Foreskin fibroblast (primary cell): ENCODE measurements at places on chromosomes 12 and 14.

GRCh38 chr12:57340104-57340503 is 89.1 kb upstream of the STAC3 start:
- peak; percentile 46 for DNase-seq

- DNase-seq, result no peak
Measured at GRCh38 chr14:92108345-92109254, 2.2 kb upstream of the ATXN3 start.

DNA sequence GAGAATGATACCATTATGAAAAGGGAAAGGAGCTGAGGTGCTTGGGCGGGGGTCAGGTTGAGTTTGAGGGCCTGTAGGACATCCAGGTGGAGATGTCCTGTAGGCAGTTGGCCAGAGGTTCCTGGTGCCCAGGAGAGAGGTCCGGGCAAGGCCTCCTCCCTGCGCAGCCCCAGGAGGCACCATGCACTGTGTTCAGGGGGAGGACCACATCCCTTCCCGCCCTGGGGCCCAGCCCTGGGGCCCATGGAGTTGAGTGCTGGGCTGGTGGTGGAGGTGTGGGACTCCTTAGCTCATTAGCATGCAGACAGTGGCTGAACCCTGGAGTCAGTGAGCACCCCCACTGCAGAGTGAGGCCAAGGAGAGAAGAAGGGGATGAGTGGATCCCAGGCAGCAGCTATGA is 5.7 kb upstream of the FAIM2 start:
- DNase-seq, result no peak

DNA sequence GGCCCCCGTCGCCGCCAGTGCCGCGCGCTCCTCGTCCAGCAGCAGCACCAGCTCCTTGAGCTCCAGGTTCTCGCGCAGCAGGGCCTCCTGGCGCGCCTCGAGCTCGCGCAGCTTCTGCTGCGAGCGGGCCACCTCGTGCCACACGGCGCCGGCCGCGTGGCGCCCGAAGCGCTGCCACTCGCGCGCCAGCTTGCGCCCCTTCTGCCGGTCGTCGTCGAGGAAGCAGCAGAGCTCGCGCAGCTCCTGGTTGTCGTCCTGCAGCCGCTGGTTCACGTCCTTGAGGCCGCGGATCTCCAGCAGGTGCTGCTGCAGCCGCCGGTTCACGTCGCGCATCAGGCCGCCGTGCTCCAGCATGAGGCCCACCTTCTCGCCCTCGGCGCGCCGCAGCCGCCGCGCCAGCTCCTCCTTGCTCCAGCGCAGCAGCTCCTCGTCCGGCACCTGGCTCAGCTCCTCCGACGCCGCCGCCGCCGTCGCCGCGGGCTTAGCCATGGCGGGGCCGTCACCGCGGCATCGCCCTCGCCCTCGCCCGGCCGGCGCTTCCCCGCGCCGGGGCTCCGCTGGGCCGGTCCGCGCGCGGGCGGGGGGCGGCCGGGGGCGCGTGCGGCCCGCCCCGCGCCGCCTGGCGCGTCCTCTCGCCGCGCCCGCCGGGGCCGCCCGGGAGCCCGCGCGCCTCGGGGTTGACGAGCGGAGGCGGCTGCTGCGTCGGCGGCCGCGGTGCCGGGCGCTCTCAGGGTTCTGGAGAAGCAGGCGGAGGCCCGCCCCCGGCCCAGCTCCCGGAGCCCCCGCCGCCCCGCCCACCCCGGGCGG is at the start of gene CCDC85C:
Gene CCDC85C (minus strand): TSS at position 737 of the 807 bp plus-strand sequence. CDS start 248 bp downstream, at position 489.
- DNase-seq, result no peak

DNA sequence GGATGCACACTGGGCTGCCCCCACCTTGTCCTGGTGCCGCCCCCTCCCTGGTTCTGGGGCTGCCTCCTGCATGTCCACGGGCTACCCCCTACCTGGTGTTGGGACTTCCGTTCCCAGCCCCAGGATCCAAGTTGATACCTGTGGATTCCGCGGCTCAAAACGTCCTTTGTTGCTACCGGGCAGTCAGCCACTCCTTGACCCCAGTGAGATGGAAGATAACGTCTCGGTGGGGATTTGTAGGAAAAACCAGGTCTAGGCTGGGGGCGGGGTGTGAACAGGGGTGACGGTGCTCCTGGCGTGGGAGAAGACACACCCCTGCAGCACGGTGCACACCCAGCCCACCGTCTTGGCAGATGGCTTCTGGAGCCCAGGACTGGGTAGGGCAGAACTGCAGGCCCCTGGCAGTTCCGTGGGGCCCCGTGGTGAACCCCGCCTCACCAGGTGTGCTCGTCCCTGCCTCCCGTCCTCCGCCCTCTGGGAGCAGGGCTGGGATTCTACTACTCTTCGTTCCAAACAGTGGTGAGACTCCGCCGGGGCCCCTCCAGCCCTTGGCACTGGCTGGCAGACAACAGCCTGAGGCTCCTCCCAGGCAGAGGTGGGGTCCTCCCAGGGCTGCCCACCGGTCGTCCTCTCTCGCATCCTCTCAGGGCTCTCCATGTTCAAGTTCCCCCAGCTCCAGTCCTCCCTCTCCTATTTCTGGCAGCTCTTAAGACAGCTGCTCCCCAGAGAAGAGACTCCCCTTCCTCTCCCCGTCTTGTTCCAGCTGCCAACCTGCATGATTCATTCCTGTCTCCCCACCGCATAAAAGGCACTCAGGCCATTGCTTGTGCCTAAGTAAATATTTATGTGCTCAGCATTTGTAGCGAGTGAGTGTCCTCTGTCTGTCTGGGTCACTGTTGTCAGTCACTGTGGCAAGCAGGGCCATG is 75.5 kb downstream of the FBXL14 start:
- DNase-seq, result peak; percentile 77

GRCh38 chr12:65742018-65743010 is 82.0 kb upstream of the HMGA2 start:
- peak; percentile 67 for DNase-seq

- no peak for DNase-seq
Measured at GRCh38 chr14:67766035-67766680, 50.2 kb downstream of the ZFYVE26 start.

DNA sequence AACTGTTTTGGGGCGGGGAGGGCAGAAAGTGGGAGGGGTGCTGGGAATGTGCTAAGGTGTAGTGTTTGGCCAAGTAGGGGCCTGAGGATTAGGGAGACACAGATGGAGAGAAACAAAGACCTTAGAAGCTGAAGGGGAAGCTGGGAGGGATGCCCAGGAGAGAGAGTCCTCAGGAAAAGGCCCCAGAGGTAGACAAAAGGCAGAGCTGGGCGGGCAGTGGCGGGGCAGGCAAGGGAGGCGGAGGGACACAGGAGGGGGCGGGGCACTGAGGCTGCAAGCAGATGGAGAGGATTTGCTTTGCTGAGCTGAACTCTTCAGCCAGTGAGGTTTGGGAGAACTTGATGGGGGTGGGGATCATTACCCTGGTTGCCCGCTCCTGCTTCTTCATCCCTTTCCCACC is 2.8 kb downstream of the PTMS start:
- DNase-seq, result peak; percentile 84

- DNase-seq, result no peak
Measured at GRCh38 chr12:31019561-31019960, 54.1 kb upstream of the DDX11 start.

DNA sequence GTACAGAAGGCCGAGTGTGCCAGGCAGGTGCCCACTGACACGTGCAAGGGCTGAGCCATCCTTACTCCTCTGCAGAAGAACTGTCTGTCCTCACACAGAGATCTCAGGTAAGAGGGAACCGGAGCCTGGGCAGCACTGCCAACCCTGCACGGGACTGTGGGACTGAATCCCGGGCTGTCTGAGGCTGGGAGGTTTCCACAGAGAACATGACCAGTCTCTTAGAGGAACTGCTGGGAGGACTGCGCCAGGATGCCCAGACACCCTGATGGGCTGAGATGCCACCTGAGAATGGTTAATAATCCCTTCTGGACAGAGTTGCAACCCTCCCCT is 302.9 kb upstream of the SFSWAP start:
- DNase-seq, result no peak

DNA sequence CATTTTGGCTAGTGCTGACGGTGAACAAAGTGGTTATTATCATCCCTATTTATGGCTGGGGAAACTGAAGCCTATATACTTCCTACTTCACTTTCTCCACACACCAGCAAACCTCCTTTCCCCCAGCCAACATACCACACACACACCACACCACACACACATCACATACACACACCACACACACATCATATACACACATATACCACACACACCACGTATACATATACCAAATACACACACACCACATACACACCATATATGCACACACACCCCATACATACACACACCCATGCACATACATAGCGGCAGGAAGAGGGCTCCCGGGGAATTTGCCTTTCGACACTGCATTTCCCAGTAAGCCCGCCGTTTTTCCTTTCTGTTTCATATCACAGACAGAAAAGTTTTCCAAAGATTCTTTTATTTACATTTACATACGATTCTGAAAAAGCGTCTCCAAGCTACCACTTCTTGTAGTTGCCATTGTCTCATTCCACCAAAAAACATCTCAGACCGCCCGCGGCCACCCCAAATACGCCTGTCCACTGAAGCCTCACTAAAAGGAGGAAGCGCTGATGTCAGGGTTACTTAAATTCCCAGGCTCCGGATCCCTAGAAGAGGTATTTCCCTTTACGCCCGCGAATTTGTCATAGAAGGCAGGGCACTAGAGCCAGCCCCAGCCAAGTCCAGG is 823 bp upstream of the RAB5B start:
- no peak for DNase-seq

DNA sequence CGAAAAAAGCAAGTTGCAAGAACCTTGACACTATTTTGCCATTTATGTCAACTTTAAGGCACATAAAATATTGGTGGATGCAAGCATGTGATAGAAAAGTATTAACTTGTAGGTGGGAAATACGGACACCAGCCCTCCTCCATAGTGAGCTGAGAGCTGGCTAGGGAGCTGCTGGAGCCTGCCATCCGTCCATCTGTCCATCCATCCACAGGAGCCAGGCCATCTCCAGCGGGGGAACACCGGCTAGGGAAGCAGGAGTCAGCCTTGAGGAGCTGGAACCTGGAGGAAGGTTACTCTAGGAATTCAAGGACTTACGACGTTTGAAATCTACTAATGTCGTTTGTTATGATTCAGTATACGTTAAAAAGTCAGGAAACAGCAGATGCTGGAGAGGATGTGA is 120.7 kb upstream of the C14orf180 start:
- no peak for DNase-seq

GRCh38 chr12:105742567-105742874 is 396.2 kb downstream of the NUAK1 start:
- no peak for DNase-seq

GRCh38 chr12:94186278-94187241 is 38.2 kb downstream of the PLXNC1 start:
- DNase-seq, result peak; percentile 69

- DNase-seq, result peak; percentile 9
Measured at GRCh38 chr14:85915711-85916110, 385.8 kb downstream of the FLRT2 start.

- DNase-seq, result peak; percentile 67
Measured at GRCh38 chr12:51721282-51721940, 127.1 kb downstream of the FIGNL2 start.

DNA sequence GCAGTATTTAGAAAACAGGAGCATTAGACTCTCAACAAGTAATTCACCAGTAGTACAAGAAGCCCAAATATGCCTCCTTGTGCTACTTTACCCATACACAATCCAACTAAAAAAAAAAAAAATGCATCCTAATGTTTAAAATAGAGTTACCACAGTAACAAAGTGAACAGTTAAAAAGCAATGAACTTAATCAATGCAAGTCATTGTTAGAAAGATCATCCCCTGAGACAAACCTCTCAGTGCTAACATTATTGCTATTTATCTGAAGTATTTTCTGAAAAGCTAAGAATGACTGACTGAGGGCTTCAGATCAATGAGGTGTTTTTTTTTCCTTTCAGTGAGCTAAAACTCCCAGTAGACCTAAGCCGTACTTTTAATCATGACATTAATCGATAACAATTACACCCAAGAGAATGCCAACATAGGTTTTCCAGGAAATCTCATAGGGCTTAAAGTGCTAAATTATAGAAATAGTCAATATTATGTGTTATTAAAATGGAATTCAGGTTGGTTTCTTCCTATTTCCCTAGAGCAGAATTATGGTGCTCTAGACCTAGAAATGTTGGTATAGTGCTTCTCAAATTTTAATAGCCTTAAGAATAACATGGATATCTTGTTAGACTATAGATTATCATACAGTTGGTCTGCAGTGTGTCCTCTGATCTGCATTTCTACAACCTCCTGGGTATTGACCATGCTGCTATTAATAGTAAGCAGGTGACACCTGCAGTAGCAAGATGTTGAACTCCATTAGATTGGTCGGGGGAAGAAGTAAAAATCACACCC is 123.0 kb downstream of the PRKD1 start:
- DNase-seq, result no peak

DNA sequence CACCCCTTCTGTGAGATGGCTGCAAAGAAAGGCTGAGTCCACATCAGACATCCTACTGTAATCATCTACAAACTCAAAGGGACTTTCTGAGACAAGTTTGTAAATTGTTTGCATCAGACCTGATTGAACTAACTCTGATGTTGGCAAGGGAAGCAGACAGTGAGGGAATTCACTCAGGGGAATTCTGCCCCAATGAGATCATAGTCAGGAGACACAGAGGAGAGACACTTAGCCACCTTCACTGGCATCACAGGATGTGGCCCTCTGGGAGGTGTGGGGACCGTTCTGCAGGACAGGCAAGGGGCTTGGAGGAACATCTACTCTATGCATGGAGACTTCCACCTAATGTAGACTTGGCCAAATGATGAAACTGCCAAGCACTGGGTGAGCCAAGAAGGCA is 70.7 kb upstream of the DDX11 start:
- DNase-seq, result no peak

DNA sequence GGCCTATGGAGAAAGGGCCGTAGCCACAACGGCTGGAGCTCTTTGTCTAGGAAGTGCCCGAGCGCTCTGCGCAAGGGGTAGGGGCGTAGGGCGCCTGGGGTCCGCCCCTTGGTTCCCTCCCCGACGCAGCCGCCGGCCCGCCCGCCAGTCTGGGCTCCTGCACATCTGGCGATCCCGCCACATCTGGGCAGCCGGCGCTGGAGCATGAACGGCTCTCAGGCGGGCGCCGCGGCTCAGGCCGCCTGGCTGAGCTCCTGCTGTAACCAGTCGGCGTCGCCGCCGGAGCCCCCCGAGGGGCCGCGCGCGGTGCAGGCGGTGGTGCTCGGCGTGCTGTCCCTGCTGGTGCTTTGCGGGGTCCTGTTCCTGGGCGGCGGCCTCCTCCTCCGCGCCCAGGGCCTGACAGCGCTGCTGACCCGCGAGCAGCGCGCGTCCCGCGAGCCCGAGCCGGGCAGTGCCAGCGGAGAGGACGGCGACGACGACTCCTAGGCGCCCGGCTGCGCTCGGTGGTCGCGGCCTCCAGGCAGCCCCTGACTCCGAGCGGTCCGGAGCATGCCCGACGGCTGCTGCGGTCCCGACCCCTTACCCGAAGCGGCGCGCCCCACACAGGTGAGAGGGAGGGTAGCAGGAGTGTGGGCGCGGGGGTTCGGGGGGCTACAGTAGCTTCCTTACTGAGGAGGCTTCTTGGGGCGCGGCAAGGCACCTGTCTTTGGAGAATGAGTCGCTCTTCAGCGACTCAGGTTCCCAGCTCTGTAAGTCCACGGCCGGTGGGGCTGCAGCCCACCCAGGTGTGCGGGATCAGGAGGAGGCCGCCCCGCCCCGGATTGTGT is at the start of gene SMIM41:
Gene SMIM41 (plus strand): TSS at position 129 of the 827 bp plus-strand sequence. CDS start 76 bp downstream, at position 205.
- DNase-seq, result peak; percentile 62

- no peak for DNase-seq
Measured at GRCh38 chr12:108839890-108840230, 17.5 kb downstream of the SSH1 start.

GRCh38 chr12:125125271-125125670 is 60.0 kb downstream of the AACS start:
- DNase-seq, result no peak
